Sigmoid colon (tissue), 7 donors: ENCODE measurements at places on chromosomes 7 and 10. TPM values are rescaled to one million over a fixed set of nuclear protein-coding genes. Genes with fewer than 3 reads are reported as not detected.

The CYP2C8 gene
- 0.54 TPM for total RNA-seq

DNA sequence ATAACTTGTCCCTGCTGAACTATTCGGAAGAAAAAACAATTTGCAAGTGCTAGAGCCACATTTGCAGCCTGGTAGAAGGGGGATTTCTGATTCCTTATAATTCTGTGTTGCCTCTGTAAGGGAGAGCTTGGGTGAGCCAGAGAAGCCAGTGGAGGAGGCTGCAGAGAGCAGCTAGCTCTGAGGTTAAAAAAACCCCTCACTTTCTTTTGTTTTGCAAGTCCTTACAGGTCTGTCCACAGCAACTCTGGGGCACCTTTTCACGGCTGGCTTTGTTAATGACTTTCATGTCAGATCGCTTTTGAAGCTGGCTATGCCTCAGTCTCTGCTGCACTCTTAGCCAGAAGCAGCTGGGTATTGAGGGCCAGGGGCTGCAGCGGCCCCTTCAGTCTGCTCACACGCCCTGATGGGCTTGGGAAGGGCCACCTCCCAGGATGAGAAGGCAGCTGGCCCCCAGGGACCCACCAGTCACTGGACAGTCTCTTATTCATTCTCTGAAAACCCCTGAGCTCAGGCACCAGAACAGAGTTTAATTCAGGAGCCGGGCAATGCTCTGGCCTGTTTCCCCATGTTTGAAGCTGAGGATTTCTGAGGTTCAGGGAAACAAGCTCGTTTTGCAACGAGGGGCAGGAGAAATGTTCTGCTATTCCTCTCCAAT is 30.9 kb downstream of the TRIM8 start:
- peak; percentile 52 for DNase-seq

The ZNF33B gene
- total RNA-seq: 14.8 TPM

The MYPN gene
- not detected for total RNA-seq

DNA sequence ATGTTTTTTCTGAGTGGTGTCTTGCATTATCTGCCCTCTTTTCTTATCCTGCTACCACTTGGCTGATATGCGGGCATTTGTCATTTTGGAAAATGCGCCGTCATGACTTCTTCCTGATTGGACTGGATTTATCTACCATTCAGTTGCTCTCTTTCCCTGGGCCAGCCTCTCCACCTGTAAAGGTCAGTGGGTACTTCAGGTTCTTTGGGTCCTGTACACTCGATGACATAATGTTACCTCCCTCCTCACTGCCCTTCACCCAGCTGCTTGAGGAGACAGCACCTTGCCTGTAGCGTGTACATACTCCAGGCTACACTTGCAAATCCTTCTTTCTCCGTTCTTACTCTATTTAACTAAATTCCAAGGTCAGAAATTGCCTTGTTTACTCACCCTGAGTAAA is 83.7 kb downstream of the RBM33 start:
- no peak for DNase-seq

GRCh38 chr7:142328551-142328950 is 70.7 kb upstream of the PRSS58 start:
- DNase-seq: no peak

GRCh38 chr7:142383841-142384492 is 126.1 kb upstream of the PRSS58 start:
- DNase-seq: no peak

The HYAL4 gene
- not detected for total RNA-seq

The NOC3L gene
- 17.5 TPM for total RNA-seq

The MEOX2 gene
- total RNA-seq: 5.6 TPM

The GUSB gene
- 23.5 TPM for total RNA-seq

DNA sequence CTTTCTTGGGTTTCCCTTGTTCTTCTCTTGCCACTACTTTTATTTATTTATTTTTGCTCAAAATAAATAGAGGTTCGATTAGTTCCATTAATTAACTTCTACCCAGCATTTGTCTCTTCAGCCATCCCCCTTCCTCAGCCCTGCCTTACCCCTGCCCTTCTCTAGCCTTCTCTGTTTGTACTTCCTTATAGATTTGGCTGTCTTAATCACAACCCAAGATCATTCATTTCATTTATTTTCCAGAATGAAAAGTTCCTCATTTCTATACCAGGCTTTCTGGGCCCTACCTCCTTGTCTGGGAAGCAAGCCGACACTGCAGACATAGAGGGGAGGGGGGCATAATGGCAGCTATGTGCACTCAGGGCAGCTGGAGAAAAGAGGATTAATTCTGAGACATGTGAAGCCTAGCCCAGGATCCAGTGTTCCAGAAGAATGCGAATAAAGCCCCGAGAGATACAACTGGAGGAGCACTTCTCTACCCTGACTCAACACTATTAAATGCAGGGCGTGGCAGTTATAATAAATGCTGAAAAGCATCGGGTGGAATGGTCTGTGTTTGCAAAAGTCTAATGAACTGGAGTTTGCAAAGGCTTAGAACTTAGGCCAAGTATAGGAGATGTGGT is 6.4 kb upstream of the PDCD4 start:
- DNase-seq: no peak

GRCh38 chr10:118459642-118460193 is 117.6 kb upstream of the FAM204A start:
- DNase-seq: peak; percentile 75

GRCh38 chr10:92773776-92774175 is 74.5 kb upstream of the EXOC6 start:
- no peak for DNase-seq
